IPS-NIHi11 (cell line): ENCODE measurements at places on chromosomes 16 and 17.

DNA sequence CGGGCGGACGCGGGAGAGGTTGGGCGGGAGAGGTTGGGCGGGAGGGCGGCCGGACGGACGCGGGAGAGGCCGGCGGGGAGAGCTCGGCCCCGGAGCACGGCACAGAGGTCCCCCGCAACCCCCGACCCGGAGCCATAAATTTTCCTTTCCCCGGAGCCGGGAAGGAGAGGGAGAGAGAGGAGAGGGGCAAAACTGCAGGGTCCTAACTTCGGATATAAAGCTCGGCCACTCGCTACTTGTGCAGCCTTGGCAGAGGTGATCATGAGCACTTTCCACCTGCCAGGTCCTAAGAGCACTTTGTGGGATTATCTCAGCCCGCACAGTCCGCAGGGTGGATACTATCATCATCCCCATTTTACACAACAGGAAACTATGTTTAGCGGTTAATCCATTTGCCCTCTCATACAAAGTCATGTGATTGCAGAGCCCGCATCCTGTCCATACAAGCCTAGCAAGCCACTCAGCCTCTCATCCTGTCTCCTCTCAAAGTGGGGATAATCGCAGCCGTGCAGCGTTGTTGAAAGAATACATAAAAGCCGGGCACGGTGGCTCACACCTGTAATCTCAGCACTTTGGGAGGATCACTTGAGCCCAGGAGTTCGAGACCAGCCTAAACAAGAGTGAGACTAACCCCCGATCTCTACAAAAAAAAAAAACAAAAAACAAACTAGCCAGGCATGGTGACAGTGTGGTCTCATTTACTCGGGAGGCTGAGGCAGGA lies 780 bp upstream of the DCAKD start:
- peak; percentile 57 for DNase-seq

- no peak for DNase-seq
These were observed 9.1 kb downstream of the RMI2 start for GRCh38 chr16:11354407-11354732.

DNA sequence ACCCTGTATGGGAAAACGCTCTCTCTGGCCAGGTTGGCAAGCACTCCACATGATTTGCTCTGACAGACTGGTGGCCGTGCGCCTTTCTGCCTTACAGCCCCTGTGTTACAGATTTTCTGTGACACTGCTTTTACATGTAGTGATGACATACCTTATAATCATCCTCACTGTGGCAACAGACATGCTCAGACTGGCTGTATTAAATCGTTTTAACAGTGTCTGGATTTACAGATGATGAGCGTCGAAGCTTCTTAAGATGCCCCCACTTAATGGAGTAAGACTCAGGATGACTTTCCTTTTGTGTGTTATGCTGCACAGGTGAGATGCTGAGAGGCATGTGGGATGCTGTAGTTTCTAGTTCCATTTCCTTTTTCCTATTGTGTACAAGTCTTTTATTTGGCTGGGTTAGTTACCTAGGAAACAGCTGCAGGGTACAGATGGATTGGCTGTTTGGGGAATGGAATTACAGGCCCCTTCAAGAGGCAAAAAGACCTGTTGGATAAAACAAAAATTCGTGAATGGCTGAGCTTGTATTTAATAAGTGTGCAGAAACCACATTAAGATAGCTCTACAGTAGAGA lies 20.9 kb upstream of the VWA3A start:
- DNase-seq, result no peak

GRCh38 chr17:16215002-16215272 lies 397 bp downstream of the NCOR1 start:
- DNase-seq, result peak; percentile 71

DNA sequence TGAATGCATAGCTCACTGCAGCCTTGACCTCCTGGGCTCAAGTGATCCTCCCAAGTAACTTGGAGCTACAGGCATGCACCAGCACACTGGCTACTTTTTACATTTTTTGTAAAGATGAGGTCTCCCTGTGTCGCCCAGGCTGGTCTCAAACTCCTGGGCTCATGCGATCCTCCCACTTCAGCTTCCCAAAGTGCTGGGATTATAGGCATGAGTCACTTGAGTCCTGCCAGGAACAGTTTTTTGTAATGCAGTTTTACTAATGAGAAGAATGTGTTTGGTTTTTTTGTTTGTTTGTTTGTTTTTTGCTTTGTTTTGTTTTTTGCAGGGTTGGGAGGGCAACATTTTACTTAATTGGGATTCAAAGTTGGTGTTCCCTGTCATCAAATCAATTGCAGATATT lies 22.2 kb downstream of the SOST start:
- no peak for DNase-seq

DNA sequence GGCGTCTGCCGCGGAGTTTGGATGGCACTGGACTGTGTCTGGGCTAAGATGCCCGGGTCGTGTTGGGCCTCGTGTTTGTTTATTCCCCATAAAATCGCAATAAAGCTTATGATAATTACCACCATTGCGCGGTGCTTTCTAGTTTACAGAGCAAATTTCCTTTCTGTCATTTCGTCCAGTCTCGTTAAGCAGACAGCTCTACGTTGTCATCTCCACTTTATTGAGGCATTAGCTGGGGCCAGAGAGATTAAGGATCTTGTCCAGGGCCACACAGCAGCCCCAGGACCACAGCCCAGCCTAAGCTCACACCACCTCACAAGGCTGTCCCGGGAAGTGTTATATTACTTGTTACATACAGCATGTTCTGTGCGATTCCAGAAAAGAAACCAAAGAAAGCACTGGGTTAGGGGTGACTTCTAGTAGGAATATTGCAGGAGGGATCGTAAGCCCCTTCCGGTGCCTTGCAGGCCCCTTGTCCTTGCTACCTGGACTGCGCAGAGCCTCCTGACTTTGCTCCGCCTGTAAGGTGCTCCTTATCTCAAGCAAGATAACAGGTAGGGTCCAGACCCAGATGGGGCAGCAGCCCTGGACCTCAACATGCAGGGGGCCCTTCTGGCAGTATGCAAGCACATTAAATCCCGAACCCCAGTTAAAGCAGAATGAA lies 6.3 kb downstream of the NOS2 start:
- DNase-seq, result no peak

DNA sequence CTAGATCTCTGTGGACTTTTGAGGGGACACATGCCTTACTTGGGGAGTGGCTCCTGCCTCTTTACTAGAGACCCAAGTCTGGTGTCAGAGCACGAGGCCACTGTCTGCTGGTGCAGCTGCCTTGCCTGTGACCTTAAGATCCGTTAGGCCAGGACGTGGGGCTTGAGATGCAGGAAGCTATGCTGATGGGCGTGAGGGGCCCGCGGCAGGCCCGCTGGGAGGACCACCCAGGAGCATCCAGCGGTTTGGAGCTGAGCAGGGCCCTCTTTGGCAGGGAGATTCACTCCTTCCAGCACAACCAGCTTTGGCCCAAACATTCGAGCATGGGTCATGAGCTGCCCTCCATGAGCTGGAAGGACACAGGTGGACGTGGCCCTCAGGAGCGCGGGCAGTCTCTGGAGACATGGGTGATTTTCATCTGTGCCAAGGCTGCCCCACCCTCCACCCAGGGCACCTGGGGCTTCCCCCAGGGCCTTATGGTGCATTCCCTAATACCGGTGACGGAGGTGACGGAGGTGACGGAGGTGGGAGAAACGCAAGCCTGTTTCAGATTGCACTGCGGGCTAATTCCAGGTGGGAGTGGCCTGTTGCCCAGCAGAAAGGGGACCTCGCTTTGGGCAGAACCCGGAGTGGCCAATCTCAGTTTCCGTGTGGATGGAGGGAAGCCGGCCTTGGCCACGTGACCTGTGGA lies 12.7 kb downstream of the LGALS3BP start:
- no peak for DNase-seq

GRCh38 chr17:49951362-49952082 lies 17.5 kb upstream of the DLX4 start:
- DNase-seq, result no peak

GRCh38 chr16:79316004-79316458 lies 284.5 kb downstream of the MAF start:
- no peak for DNase-seq

GRCh38 chr17:40547079-40547784 lies 18.0 kb downstream of the CCR7 start:
- no peak for DNase-seq

DNA sequence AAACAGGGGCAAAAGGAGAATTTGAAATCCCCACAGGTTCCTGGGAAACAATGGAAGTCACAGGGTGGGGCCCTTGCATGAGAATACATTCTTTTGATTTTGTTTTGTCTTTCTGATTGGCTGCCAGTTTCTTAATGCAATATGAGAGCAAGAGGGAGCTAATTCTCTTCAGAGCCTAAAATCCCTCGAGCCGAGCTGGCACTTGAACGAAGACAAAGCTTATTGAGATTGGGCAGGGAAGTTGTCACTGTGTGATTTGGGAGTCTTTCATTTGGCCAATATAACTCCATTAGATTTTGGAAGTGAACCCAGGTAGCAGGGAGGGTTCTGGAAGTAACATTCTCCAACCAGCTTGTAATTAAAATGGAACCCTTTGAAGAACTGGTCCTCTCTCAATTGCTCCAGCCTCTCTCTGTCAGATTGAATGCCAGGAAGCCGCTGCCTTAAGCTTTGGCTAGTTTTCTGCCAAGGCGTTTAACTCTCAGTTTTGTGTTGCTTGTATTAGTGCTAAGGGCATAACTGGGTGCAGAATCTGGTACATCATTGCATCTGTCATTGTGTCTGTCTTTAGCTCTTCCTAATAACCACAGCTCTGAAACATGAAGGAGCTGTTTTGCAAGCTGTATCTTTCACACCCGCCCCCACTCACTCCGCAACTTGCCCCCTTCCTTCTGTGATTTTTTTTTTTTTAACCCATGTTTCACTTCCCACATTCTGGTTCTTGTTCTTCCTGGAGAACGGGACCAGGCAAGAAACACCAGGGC lies 272.0 kb downstream of the MAF start:
- peak; percentile 51 for DNase-seq

DNA sequence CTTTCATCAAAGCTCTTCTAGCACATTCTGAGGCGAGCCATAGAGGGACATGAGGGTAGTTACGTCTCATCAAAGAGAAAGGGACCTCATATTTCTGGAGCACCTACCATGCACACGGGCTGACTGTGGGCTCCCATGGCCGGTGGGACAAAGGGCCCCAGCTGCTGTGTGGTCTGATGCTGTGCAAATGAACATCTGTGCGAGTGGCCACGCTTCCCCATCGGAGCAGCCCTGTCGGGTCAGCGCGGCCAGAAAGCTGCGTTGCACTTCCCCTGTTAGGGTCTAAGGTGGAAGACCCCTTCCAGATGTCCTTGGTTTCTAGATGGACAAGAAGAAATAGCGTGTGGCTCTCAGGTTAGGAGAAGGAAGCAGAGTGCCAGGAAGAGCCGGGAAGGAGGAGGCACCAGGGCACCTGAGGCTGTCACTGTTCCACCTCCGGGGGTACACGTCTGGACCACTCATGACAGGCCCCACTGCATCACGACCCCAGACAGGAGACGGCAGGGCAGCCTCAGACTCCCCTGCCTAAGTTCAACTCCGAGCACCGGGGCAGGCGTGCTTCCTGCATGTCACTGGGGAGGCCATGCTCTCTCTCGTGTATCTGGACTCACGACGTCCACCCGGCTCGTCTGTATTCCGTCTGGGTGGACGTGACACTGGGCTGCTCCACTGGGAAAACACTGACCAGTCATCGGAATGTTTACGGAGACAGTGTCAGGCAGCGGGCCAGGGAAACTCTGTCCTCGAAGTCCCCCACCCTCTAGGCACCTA lies 8.5 kb upstream of the BAIAP2 start:
- no peak for DNase-seq

GRCh38 chr17:76439314-76439928 lies 13.5 kb downstream of the UBE2O start:
- DNase-seq, result no peak

GRCh38 chr17:28509789-28510188 lies 3.6 kb downstream of the FOXN1 start:
- DNase-seq, result no peak

DNA sequence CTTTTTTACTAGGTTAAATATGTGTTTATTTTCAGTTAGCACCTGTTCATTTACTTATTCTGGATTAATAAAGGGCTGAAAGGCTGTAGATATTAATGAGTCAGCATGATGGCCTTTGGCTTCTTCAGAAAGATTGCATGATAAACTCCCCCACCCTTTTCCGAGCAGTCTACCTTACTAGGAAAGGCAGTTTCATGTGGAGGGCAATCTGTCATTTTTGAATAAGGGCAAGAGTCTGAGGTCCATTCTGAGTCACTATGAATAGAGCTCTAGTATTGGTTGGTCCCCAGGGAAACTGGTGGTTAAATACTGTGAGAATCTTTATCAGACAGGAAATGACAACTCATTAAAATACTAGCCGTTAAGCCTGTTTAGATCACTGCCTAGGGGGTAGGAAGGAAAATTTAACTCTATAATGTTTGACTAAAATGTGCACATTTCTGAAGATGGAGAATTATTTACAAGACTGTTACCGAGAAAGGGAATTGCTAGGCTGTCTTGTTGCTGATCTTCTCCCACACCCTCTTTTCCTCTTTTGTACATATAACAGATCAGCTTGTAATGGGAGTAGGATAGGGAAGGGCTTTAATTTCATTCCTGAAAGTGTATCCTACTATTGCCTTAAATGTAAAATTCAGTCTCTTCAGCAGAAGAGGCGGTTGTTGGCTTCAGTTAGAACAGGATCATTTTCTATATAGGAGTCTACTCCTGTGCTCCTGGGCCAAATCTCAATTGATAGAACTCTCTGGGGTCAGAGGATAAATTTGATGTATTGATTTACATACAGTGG lies 63.3 kb downstream of the TUBD1 start:
- no peak for DNase-seq

GRCh38 chr17:62966426-62967204 lies 580 bp downstream of the TANC2 start:
- peak; percentile 45 for DNase-seq

DNA sequence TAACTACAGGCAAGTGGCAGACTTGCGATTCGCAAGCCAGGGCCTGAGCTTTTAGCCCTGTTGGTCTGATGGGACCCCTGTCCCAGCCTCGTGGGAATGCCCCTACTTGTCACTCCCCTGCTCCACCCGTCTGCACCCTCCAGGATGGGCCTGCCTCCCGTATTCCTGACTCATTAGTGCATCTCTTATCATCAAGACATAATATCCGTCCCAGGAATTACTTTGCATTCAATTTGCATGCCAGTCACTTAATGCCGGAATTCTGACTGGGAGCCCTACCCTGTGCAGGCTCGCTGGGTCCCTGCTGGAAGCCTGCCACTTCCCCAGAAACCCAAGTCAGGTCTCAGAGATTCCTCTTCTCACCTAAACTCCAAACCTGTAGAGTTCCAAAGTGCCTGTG lies 3.3 kb downstream of the PRSS53 start:
- DNase-seq, result no peak
